ENCODE measurements at places on chromosomes 1 and 21.

GRCh38 chr1:21935393-21935804 is 1.7 kb downstream of the HSPG2 start:
- DNase-seq = no peak

DNA sequence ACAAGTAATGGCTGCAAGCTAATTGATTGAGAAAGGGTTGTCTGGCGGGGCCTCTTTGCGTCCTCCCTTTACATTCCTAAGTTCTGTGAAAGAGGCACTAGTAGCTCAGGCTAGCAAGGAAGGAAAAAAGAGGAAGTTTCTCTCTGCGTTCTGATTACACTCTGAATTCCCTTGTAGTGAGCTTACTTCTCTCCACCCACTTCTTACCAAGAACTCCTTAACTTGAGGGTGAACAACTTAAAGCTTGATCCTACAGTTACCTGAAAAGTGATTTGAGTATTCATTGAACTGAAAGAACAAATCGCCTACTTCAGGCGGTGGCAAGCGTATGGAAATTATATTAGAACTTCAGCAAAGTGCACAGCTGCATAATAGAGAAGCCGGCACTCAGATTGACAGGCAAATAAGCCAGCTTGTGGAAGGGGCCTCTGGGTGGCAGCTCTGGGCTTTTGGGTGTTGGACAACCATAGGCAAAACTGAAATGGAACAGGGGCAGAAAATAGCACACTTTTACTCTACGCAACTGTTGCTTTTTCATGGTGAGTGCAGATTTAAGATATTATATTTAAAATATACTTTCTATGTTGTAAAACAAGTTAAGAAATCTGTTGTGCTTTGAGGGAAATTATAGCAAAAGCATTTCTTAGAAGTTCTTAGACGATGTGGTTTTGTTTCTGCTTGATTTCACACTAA is 464.5 kb downstream of the USP25 start:
- DNase-seq = peak; percentile 83

GRCh38 chr1:156750191-156750672 is 1.2 kb downstream of the HDGF start:
- DNase-seq = peak; percentile 45

- no peak for DNase-seq
Measured at GRCh38 chr1:229999004-229999670, 67.9 kb upstream of the GALNT2 start.

- DNase-seq = no peak
Measured at GRCh38 chr21:30518876-30519275, 16.9 kb upstream of the KRTAP19-5 start.

DNA sequence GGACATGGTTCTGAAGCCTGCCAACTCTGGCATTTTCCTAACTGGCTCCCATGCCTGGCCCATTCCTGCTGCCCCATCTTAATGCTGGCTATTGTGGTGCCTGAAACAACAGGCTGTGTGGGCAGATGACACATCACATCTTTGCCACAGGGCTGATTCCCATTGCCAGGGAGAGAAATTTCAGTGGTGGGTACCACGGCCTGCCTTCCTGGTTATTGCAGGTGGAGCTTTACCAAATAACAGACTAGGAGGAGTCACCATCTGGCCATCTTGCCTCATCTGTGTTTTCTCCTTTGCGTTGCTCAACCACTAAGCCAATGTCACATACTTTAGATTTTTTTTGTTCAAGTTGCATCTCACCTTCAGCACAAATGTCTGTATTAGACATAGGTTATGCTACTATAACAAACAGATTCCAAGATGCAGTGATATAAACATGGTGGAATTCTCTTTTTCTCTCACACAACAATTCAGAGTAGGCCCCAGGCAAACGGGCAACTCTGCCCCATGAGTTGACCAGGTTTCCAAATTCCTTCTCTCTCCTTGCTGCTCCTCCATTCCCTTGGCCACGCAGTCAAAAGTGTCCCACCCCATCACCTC is 14.1 kb downstream of the CDA start:
- DNase-seq = no peak
